ENCODE measurements at places on chromosomes 12 and 14.
A peak's percentile ranks its signal among the peaks of the same experiment; 100 is the strongest.

DNA sequence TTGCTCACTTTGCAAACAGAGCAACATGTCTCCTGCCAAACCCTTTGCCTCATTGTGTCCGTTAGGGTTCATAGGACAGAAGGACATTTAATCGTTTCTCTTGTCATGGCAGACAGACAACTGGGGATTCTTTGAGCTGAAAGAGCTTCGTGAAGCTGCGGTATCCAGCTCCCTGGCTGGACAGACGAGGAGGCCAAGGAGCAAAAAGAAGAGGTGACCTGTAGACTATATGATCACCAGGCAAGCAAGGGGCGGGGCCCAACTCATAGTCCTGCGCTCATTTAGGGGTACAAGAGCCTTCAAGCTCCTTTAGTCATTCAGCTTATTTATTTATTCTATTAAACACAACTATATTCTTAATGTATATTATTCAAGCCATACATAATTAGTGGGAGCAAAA, 66.8 kb upstream of the VRK1 start:
- no peak for DNase-seq

GRCh38 chr12:98592825-98593322, 612 bp upstream of the SLC25A3 start:
- DNase-seq: no peak

- DNase-seq: no peak
These were observed 3.4 kb downstream of the USP5 start for GRCh38 chr12:6855322-6855721.

GRCh38 chr14:69242311-69243224, 17.4 kb upstream of the GALNT16 start:
- peak; percentile 92 for DNase-seq

GRCh38 chr14:64213086-64213485, 81.1 kb downstream of the ESR2 start:
- no peak for DNase-seq

Data from DMS79 treated with DMSO at 0.1 percent for 48 hours (cell line).